NCI-H1417 treated with DMSO at 0.1 percent for 48 hours (cell line): ENCODE measurements at places on chromosomes 5 and 9.

DNA sequence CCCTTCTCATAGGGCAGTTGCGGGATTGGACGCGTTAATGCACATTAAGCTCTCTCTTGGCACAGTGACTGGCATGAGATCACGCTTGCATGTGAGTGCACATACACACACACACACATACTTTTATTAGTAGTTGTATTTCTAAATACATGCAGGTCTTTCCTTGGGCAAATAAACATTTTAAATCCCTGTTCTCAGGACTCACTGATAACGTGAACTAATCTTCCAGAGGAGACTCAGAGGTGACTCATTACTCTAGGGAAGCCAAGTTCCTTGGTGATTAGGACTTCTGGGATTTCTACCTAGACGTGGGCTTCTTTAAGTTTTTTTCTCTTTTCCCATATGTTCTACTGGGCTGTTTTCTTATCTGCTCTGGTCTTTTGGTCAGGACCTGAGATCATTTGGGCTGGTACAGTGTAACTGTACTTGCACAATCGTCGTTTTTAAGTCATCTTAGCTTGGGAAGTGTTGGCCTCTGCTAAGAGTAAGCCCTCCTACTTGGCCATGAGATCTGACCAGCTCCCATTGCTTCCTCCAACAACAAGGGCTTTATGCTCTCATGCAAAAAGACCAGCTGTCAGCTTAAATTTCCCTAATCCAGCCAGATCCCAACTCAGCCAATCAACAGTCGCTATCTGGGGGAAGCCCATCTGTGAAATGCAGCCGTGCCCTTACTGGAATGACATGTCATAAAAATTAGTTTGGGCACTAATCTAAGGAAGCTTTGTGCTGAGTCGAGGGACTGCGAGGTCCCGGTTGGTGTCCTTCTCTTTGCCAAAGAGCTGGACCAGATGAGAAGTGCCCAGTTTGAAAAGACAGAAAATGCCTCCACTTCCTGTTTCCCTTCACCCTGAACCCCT is 176.4 kb upstream of the ANKRD55 start:
- DNase-seq, result no peak

GRCh38 chr5:51821697-51822096 is 438.4 kb downstream of the ISL1 start:
- no peak for DNase-seq

- no peak for DNase-seq
These were observed 87.2 kb downstream of the ATPSCKMT start for GRCh38 chr5:10162468-10162867.

- no peak for DNase-seq
These were observed 694.3 kb downstream of the BRINP1 start for GRCh38 chr9:118674942-118675341.

- DNase-seq, result no peak
These were observed 64.9 kb downstream of the COL5A1 start for GRCh38 chr9:134706522-134706921.

GRCh38 chr5:151719228-151720000 is 32.7 kb upstream of the SPARC start:
- DNase-seq, result no peak

- DNase-seq, result no peak
These were observed 99.9 kb upstream of the PRRC1 start for GRCh38 chr5:127417528-127417927.

- DNase-seq, result no peak
These were observed 129.5 kb downstream of the NIPBL start for GRCh38 chr5:37005946-37006540.

DNA sequence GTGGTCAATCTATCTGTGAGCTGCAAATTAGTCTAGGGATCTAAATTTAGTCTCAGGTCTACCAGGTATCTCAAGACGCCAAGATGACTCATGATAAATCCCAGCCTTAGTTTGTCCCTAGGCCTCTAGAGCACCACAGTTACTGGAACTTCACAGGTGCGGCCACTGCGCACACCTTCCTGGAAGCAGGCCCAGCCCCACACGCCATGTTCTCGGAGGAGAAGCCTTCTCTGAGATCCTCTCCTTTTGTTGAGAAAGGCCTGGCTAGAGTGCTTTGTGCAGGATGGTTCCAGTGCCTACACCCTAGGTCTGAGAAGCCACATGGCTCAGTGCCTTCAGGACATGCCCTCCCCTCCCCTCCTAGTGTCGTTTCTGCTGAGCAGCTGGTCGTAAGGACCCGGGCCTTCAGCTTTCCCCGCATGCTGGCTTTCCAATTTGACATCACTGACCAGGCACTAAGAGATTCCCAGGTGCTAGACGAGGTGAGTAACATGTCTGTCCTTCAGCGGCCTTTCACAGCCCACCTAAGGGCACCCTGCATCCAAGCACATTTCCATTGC is 51.9 kb downstream of the IPPK start:
- DNase-seq, result no peak

GRCh38 chr5:61919920-61920319 is 386.1 kb upstream of the KIF2A start:
- DNase-seq, result peak; percentile 69

- no peak for DNase-seq
These were observed 24.8 kb downstream of the NIPAL4 start for GRCh38 chr5:157484768-157485167.

- no peak for DNase-seq
These were observed 285.0 kb downstream of the ZSWIM6 start for GRCh38 chr5:61617039-61617438.

- no peak for DNase-seq
These were observed 122.4 kb upstream of the PRDM9 start for GRCh38 chr5:23385036-23385435.

DNA sequence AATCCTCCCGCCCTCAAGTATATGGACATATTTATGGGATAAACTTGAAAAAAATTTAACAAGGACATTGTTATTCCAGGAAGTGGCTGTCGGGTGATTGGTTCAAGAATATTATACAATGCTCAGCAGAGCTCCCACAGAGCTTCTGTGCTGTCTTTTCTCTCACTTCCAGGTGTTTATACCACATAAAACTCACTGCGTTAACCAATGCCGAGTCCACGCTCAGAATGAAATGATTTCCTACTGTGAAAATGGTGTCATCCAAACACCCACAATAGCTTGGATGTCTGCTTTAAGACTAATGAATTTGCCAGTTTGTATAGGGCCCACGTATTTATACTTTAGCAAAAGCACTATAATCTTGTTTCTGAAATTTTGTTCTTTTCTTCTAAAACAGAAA is 368.2 kb downstream of the NDUFS4 start:
- no peak for DNase-seq

DNA sequence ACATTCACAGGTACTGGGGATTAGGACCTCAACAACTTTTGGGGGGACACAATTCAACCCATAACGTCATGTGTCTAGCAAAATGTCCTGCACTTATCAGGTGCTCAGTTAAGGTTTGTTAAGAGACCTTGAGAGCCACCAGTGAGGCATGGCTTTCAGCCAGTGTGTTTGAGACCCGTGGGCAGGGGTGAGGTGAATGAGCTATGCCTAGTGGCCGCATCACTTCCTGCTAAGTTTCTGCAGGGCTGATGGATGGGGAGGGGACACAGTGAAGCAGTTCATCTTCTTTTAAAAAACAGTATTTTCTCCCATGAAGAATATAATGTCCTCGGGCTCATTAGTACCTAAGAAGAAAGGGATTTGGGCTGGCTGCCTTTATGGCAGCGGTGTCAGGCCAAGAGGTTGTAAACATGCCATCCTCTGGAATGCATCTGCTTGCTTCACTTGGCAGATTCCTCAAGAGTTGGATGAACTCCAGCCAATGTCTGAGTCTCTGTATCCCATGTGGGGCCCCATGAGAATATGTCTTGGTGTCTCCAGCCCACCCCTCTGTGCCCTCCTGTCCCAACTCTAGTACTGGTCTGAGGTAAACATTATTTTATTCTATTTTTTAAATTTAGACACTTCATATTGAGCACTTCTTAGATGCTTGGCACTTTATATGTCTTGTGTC is 282.2 kb downstream of the CWC27 start:
- DNase-seq, result no peak

GRCh38 chr5:156920861-156921431 is 42.1 kb downstream of the TIMD4 start:
- DNase-seq, result no peak

- DNase-seq, result no peak
These were observed 42.6 kb upstream of the NAA35 start for GRCh38 chr9:85898332-85898731.

DNA sequence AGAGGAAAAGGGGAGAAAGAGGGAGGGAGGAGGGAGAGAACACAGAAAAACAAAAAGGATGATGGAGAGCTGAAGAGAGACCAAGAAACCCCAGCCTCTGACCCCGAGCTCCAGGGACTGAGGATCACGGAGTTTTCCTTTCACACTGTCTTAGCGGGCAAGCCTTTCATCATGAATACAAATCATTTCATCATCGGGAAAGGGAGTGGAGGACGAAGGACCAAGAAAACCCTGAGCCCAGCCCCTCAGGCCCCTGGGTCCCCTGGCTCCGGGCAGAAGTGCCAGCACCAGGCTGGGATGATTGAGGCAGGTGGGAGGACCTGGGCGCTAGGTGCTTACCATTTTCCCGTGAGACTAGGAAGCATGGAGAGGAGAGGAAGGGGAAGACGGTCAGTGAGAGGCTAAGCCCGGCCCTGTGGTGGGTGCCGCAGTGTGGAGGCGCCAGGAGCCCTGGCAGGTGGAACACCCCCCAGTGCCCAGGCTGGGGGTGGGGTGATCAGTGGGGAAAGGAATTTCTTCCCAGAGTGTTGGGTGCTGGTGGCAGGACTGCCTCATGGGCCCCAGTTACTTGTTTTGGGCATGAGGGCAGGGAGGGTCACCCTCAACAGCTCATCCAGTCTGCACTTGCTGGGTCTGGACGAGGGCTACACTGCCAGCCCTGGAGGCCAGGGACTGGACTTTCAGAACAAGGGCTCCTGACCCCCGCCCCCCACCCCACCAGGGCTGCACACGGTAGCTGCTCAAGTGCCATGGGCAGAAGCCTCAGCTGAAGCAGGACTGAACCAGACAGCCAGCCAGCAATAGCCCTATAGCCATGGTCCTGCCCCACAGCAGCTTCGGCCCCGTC is 49.0 kb upstream of the SARDH start:
- no peak for DNase-seq

DNA sequence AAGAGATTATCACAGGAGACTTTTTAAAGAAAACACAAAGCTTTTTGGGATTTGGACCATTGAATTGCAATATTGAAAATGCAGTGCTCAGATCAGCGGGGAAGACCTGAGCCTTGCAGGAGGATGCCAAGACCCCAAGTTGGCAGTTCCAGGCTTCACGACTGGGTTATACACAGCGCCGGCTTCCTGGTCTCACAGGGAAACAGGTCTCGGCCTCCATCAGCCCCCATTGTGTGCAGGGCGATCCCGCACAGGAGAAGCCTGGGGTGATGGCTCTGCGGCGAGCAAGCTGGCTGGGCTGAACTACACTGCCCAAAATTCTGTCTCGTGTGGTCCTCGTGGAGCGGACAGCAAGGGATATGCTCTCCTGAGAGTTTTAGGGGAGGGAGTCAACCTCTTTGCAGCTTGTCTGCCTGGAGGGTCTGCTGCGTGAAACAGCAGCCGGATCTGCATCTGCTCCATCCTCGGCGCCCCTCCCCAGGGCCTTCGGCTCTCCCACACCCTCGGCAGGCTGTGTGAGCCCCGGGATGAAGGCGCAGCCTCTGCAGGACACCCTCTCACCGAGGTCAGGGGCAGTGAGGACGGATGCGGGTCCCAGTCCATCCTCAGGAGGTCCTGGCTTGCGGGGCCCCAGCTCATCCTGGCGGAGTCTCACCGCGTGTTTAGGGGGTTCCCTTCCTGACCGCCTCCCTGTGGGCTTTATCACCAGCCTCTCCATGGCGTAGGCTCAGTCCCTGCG is 60.6 kb downstream of the NSUN2 start:
- no peak for DNase-seq

DNA sequence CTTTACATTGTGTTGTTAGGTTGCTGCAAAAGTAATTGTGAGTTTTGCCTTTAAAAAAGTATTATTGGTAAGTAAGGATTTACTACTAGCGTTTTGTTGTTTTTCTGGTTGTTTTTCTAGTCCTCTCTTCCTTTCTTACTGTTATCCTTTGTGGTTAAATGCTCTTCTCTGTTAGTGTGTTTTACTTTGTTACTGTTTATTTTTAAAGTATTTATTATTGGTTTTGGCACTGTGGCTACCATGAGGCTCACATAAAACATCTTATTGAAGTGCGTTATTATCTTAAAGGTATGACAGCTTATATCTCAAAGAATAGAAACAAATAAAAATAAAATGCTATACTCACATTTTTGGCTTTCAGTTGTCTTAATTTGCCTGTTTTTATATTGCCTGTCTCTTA is 17.6 kb downstream of the DMXL1 start:
- no peak for DNase-seq

DNA sequence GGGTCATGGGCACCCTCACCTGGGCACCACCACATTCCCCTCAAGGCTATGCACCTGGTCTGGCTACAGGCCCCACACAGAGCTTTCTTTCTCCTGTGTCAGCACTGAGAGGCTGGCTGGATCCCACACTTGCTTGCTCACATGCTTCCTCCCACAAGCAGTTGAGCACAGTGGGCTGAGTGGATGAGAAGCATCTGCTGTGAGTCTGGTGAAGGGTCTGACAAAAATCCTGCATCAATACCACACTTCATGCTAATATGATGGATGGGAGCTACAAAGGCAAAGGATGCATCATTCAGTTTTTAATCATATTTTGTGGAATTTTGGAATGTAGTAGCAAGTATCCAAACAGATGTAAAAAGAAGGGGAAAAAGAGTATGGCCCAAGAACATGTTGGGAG is 830.8 kb upstream of the PTPRD start:
- no peak for DNase-seq

DNA sequence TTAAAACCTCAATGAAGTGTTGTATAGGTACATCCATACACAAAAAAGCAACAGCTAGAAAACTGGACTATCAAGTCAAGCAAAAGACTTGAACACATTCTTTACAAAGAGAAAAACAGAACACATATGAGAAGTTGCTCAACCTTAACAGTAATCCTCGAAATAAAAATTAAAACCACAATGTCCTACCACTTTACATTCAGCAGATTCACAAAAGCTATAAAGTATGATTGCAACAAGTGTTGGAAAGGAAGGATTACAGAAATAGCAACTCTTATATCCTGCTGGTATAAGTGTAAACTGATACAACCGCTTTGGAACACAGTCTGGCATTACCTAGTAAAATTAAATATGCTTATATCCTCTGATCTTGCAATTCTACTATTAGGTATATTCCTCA is 28.5 kb upstream of the GOLGA1 start:
- no peak for DNase-seq

DNA sequence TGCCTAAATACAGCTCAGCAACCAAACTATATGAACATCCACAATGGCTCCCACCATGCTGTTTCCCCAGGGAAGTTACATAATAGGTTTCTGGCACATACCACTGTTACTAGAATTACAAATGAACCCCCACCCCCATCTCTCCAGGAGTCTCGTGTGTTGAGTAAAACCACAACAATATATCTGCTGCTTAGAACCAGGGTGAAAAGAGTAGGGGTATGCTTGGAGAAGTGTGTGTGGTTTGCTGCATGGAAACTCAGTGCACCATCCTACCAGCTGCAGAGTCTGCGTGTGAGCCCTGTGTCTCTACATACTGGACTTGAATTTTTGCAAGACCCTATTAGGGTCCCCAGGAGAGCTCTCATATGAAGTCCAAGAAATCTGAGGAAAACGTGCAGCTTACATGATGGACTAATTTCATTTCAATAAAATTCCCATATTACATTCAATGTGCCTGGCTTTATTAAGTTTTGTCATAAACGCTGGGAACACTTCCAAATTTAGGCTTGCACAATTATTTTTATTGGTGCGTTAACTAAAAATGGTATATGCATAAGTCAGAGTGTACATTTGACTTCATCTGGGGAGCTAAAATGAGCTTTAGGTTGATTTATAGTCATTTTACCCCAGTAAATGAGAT is 104.5 kb upstream of the NFIB start:
- DNase-seq, result no peak

GRCh38 chr9:34549407-34549732 is 26.6 kb upstream of the ENHO start:
- no peak for DNase-seq
